Stimulated activated naive CD4-positive, alpha-beta T cell treated with Interleukin-2 at 50 U/mL for 16 hours (primary cell): ENCODE measurements at places on chromosomes 11 and 22.

DNA sequence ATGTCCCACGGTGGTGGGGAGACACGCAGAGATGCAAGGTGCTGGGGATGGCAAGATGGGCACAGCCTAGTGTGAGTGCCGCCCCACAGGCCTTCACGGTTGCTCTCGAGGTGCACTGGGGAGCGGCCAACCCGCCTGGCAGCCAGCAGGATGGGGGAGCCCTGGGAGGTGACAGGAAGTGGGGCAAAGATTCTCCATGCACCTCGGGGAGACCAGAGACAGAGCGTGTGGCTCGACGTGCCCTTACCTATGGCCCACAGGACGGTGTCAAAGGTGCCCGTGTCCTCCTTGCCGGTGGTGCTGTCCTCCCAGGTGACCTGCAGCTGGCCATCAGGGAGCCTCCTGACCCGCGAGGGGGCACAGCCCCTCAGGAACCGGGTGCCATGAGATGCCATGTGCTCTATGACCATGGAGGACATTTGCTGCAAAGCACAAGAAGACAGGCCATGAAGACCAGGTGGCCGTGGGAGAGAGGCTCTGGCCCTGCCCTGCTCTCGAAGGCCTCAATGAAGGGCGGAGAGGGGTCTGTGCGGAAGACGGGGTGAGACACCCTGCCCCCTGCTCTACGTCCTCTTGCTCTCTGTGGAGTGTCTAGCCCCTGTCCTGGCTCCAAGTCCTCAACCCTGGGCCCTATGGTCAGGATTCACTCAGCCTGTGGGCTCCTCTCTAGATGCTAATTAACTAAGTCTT, 40.6 kb upstream of the GNB1L start:
- no peak for DNase-seq

DNA sequence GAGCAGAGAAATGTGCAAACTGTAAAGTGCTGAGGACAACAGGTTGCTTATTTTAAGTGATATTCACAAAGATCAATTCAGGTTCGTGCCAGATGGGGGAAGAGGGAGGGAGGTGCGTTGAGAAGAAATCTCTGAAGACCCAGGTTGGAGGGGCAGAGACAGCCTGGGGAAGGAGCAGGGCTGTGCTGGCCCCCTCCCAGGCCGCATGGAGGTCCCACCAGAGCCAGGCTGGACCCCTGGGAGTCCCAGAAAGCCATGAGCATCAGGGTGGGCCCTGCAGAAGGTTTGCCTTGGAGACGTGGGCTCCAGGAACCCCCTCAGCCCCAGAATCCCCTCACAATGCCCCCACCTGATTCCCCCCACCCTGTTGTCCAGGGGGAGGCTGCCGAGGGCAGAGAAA, 47.4 kb downstream of the IGLL1 start:
- DNase-seq, result no peak

DNA sequence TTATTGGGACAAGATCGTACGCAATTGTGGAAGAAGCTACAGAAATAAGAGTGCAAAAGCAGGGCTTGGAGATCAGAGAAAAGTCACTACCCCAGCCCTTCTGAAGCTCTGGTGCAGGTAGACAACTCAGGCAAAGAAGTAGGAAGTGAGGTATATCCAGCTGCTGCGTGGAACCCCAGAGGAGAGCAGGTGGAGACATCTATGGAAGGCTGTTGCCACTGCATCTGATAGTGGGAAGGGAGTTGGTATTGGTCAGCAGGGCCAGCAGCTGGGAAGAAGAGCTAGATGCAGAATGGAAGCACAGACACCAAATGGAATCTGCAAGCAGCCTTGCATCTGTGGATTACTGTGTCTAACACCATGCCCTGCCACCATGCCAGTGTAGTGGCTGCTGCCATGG, 165.1 kb downstream of the WNT11 start:
- DNase-seq, result no peak

DNA sequence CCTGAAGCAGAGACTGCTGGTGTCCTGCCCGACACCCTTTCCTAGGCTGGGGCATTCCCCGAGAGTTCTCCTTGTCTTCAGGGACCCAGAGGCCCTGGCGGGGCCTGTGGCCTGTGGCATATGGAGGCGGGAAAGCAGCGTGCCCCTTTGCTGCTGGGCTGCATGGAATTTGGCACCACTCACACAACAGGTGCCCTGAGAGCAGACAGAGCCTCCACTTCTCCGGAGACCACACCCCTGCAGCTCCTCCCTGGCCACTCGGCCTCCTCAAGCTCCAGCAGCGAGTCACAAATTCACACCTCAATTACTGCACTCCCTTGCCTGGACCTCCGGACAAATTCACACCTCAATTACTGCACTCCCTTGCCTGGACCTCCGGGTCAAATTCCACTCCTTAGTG, 1375.2 kb downstream of the TBC1D22A start:
- DNase-seq, result no peak

DNA sequence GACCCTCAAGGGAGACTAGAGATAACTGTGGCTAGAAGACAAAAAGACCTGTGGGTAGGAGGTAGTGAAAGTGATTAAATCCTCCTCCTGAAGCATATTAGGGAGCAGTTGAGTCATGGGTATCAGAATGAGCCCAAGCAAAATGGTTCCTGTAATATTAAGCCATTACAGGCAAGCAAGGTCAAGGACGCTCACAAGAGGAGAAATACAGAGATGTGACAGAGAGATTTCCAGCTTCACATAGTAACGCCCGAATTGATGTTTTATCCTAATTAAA, 77.7 kb downstream of the FAM76B start:
- DNase-seq, result no peak

DNA sequence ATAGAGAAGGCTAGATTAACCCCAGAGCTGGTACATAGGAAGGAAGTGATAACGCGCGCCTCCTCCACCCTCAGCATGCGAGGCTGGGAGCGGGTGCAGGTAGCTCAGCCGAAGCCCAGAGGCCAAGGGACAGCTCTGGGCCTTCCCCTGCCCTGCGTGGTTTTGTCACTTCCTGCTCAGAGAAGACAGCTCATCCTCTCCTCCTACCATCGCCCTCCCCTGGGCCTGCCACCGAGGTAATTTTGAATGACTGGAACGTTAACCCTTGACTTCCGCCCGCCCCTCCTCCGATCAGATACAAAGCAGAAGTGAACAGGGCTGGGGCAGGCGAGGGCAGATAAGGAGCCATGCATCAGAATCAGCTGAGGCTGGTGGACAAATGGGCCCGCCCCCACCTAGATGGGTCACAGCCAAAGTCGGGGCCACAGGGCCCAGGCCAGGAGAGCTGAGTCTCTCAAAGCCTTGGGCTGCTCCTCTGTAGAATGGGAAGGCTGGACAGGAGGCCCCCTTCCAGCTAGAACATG, 1.6 kb downstream of the RAC2 start:
- DNase-seq, result peak; percentile 92

DNA sequence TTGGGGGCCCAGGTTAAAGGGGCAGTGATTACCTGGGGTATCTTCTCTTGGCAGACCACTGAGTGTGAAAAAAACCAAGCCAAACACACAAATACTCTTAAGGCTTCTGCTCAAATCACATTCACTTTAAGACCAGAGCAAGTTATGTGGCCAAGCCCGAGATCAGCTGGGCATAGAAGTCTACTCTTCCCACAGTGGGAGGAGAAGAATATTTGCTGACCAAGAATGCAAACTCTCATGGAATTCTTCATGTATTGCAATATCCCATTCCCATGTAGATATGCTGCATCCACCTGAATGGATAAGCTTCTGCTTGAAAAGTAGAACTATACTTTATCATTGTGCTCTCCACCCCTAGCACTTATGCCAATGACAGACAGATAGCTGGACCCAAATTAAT, 37.1 kb upstream of the C11orf87 start:
- DNase-seq, result no peak

DNA sequence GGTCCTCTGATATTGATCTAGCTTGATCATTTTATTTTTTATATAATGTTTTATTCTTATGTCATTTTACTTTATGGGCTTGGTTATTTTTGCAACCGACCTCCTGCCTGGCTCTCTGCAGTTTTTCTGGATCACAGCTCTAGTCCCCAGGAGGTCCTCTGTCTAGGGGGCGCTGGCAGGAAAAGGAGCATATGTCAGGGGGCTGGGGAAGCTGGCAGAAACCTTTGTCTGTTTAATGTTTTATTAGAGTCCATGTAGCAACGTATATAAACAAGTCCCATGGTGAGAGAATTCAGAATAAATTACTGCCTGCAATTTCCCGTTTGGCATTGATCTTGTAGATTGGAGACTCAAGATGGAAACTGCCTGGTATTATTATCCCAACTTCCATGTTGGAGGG, 133.5 kb upstream of the ZBED5 start:
- DNase-seq, result no peak

GRCh38 chr22:44648821-44649565, 53.0 kb upstream of the PRR5 start:
- no peak for DNase-seq
